ENCODE measurements at places on chromosomes 12 and 14.

DNA sequence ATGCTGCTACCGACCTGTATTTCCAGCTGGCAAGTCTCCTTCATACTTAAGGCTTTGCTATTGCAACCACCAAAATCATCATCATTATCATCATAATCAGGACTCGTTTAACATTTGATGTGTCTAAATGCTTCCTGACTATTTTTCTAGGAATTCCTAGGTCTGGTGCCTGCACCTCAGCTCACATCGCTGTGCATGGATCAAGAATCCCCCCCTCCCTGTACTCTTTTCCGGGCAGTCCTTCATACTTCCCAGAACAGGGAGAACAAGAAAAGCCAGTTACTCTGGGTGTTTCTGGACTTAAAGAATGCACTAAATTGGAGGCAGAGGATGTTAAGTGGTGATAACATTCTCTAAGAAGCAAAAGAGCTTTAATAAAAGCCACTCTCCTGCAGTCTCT is 9.4 kb downstream of the ERP27 start:
- no peak for DNase-seq
- H3K27ac ChIP-seq = no peak overlapping the region
- no peaks in the 10 kb centered on the region for H3K27me3 ChIP-seq
- no peak overlapping the region for H3K4me3 ChIP-seq
- H3K4me1 ChIP-seq = no peaks in the 10 kb centered on the region
- H3K36me3 ChIP-seq = peaks cover 37% of the 10 kb centered on the region

DNA sequence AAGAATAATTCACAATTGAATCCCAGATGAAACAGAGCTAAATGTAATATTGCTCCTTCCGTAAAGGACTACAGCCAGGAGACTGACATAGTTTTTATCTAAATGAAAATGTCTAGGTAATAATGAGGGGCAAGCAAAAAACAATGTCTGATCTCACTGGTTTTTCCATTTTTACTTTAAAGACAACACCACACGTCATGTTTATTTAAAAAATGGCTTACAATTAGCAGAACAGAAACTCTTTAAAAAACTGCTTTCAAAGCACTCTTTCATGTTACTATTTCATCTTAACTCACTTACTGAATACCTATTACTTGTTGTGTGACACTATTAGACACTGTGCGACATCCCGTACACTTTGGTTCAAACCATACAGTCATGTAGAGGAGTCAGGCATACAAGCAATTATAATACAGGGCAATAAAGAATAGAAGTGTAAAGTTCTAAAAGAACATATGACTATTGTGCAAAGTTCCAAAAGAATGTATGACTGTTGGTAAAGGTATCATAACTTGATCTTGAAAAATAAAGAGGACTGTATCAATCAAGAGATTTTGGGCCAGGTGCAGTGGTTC is 9.1 kb downstream of the BTBD7 start:
- H3K4me3 ChIP-seq = no peak overlapping the region
- peaks cover 6% of the 10 kb centered on the region for H3K36me3 ChIP-seq
- DNase-seq = no peak
- H3K27me3 ChIP-seq = no peaks in the 10 kb centered on the region

- H3K27me3 ChIP-seq = peaks cover 8% of the 10 kb centered on the region
- H3K36me3 ChIP-seq = no peaks in the 10 kb centered on the region
- H3K27ac ChIP-seq = no peak overlapping the region
- no peaks in the 10 kb centered on the region for H3K4me1 ChIP-seq
- no peak overlapping the region for H3K4me3 ChIP-seq
These were observed 1.1 kb downstream of the MGST1 start for GRCh38 chr12:16348435-16349130.

- no peaks in the 10 kb centered on the region for H3K36me3 ChIP-seq
- no peaks in the 10 kb centered on the region for H3K4me1 ChIP-seq
- H3K4me3 ChIP-seq = no peak overlapping the region
- no peaks in the 10 kb centered on the region for H3K27me3 ChIP-seq
- no peak for DNase-seq
These were observed 521.2 kb upstream of the TBX3 start for GRCh38 chr12:115204957-115205754.

DNA sequence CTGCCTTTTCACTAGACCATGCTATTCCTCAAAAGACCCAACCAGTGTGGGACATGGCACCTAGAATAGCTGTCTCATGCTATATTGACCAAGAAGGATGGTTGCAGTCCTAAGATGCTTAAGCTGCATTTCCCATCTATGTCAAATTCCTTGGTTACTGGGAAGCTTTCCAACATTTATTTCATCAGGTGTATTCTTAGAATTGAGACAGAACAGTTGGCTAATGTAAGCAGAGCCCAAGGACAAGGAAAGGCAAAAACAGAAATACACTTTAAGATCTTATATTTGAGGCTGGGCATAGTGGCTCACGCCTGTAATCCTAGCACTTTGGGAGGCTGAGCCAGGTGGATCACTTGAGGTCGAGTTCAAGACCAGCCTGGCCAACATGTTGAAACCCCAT is 24.7 kb downstream of the ARG2 start:
- H3K36me3 ChIP-seq = peaks cover 22% of the 10 kb centered on the region
- peaks cover 14% of the 10 kb centered on the region for H3K4me1 ChIP-seq
- no peaks in the 10 kb centered on the region for H3K27me3 ChIP-seq
- H3K27ac ChIP-seq = peak overlapping the region; percentile 2
- no peak overlapping the region for H3K4me3 ChIP-seq
- DNase-seq = no peak

DNA sequence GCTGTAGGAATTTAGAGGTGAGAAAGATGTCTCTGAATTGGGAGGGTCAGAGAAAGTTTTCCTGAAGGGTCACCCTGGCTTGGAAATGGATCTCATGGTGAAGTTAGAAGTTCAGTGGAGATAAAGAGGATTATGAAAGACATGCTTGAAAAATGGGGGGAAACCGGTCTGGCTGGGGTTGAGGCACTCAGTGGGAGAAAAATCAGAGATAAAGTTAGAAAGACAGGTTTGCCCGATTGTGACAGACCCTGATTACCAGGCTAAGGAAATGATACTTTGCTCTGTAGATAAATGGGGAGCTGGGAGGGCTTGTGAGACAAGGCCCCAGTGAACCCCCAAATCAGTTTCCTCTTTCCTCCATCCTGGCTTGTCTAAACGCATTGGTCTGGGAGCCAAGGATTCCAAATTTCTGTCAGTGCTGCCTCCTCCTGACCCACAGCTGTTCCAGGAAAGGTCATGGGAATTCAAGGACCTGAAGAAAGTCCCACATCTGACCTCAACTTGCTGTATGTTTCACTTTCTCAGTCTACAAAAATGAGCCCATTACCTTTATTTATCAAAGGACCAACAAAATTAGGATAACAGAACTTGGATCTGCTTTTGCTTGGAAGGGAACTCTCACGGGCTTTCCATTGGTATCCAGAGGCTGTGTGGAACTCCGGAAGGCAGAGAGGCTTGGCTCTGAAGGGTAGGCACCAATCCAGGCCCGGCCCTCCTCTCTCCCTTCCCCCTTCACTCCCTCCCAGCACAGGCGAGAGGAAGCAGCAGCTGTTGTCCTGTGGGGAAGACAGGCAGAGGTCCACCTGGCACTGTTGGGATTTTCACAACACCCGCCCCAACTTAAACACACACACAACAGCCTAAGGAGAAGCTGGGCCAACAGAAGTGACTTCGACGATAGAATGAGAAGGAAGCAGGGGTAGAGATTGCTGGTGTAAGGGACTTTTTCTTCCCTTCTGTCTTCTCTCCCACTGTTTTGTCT is 3.4 kb upstream of the RNASE7 start:
- no peaks in the 10 kb centered on the region for H3K36me3 ChIP-seq
- no peaks in the 10 kb centered on the region for H3K4me1 ChIP-seq
- peaks cover 17% of the 10 kb centered on the region for H3K27me3 ChIP-seq
- H3K27ac ChIP-seq = no peak overlapping the region

DNA sequence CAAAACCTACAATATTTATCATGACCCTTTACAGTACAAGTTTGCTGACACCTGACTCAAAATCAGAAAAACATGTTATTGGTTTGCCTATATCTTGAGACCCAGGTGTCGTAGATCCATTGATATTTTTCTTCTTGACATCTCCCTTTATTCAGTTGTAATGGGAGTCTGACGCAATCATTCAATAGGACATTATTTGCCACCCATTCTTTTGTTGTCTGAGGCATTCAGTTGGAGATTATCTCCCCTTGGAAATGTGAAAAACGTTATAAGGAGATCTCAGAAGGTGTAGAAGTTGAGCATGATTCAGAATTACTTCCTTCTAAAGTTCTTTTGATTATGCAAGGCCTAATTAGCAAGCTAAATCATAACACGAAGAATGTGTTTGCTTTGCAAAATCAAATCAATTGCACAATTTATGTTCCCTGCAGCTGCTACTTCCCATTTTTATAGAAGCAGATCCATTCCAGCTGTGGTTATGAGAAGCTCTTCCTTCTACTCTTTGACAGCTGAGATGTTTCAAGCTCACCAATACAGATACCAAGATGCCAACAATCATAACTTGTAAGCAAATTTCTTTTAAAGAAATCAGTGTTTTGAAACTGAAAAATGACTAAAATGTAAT is 228.2 kb upstream of the SYT1 start:
- H3K4me3 ChIP-seq = no peak overlapping the region
- no peaks in the 10 kb centered on the region for H3K36me3 ChIP-seq
- no peak overlapping the region for H3K27ac ChIP-seq

DNA sequence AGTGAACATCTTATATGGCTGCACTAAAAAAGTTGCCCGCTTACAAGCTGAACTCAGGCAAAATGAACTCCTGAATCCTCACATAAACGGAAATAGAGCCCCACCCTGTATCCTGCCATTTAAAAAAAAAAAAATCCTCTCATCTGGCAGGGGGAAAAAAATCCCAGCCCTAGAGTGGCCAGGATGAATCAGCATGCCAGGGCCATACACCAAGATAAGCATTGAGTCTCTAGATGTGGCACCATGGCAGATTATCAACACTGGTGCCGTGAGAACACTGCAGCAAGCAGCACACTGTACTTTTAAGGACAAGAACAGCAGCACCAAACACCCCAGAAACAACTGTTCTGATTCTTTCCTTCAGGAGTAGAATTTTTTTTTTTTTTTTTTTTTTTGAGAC is 65.5 kb downstream of the RASSF3 start:
- peaks cover 80% of the 10 kb centered on the region for H3K4me1 ChIP-seq
- no peak overlapping the region for H3K27ac ChIP-seq
- no peaks in the 10 kb centered on the region for H3K27me3 ChIP-seq

DNA sequence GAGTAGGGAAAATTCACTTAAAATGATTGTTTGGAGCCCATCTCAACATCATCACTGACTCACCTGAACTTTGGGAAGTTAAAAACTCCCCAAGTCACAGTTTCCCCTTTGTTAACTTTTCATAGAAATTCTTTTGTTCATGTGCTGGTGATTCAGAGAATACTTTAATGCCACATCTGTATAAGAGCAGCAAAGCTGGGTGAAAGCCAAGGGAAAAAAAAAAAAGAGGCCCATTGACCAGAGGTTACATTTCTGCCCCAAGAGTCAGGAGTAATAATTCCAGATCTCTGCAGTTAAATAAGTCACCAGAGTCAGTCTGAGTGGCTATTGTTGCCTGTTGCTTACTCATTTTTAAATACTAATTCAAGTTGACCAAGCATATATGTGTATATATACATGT is 136.4 kb upstream of the LGR5 start:
- no peak overlapping the region for H3K4me3 ChIP-seq
- no peaks in the 10 kb centered on the region for H3K4me1 ChIP-seq
- DNase-seq = no peak
- no peak overlapping the region for H3K27ac ChIP-seq
- H3K27me3 ChIP-seq = no peaks in the 10 kb centered on the region

DNA sequence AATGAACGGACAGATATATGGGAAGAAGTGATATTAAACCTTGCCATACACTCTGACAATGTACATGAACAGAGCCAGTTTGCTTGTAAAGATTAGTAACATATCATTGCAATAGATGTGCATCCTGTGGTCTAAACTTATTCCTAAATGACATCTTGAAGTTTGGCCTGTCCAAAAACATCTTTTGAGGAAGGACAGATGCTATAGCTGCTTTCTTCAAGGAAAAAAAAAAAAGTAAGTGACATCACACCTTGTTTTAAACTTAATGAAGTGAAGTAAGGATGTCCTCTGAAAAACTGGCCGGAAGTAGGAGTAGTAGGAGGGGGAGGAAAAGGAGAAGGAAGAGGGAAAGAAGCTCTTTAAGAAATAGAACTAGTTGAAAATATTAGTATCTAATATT is 132.8 kb downstream of the RAD51B start:
- no peaks in the 10 kb centered on the region for H3K36me3 ChIP-seq
- no peaks in the 10 kb centered on the region for H3K27me3 ChIP-seq
- H3K27ac ChIP-seq = no peak overlapping the region

DNA sequence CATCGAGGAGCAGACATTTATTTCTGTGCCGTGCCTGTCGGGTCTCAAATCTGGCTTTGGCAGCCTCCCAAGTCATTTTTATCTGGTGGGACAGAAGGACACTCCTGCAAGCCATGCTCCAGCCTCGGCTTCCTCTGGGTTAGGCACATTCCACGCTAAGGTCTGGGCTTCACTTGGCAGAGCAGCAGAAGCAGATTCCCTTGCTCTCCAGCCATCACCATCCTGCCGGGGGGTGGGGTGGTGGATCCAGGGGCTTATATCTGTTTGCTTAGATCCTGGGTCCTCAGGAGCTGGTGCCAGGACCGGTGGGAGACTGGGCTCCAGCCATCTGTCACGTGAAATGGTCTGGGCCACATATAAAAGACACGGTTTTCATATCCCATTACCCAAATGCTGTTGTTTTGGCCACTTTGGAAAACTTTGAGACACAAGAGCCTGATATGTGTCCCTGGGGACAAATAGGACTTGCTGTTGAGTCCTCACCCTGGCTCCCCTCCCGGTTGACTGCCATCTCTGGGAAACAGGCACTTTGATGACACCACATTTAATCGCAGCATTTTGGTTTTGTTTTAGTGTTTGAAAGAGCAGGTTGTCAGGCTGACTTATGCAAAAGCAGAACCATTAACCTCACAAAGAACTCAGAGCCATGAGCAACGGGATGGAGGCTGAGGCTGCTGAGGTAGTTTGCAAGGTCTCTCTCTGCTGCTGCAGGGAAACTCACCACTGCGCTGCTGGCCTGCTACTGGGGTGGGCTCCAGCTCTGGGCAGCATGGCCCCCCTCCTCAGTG is 69.6 kb upstream of the PRMT8 start:
- H3K4me3 ChIP-seq = no peak overlapping the region
- no peaks in the 10 kb centered on the region for H3K36me3 ChIP-seq
- H3K27ac ChIP-seq = no peak overlapping the region
- H3K27me3 ChIP-seq = peaks cover 6% of the 10 kb centered on the region
- no peaks in the 10 kb centered on the region for H3K4me1 ChIP-seq
- no peak for DNase-seq

GRCh38 chr14:57089901-57090300 is 178.8 kb downstream of the EXOC5 start:
- no peaks in the 10 kb centered on the region for H3K27me3 ChIP-seq
- DNase-seq = no peak
- H3K4me1 ChIP-seq = no peaks in the 10 kb centered on the region
- H3K27ac ChIP-seq = no peak overlapping the region
- no peaks in the 10 kb centered on the region for H3K36me3 ChIP-seq
- H3K4me3 ChIP-seq = no peak overlapping the region

GRCh38 chr12:97323154-97323553 is 139.4 kb upstream of the RMST start:
- no peak overlapping the region for H3K27ac ChIP-seq
- no peaks in the 10 kb centered on the region for H3K4me1 ChIP-seq
- H3K36me3 ChIP-seq = no peaks in the 10 kb centered on the region
- peaks cover 5% of the 10 kb centered on the region for H3K27me3 ChIP-seq

GRCh38 chr12:122537021-122537420 is 10.0 kb downstream of the KNTC1 start:
- peaks cover 6% of the 10 kb centered on the region for H3K4me1 ChIP-seq
- DNase-seq = no peak
- H3K27me3 ChIP-seq = no peaks in the 10 kb centered on the region

All from activated T-helper 1 cell treated with anti-CD3 and anti-CD28 coated beads, Interleukin-12 subunit alpha, Interleukin-12 subunit beta, Interleukin-2, Interleukin-4 antibody, amounts not matched to agents 30 ng/mL and 10 ng/mL and 1 ng/mL, durations not matched to agents 14 hours and 24 hours and 36 hours (primary cell).